ENCODE measurements at places on chromosomes 3 and 15.

DNA sequence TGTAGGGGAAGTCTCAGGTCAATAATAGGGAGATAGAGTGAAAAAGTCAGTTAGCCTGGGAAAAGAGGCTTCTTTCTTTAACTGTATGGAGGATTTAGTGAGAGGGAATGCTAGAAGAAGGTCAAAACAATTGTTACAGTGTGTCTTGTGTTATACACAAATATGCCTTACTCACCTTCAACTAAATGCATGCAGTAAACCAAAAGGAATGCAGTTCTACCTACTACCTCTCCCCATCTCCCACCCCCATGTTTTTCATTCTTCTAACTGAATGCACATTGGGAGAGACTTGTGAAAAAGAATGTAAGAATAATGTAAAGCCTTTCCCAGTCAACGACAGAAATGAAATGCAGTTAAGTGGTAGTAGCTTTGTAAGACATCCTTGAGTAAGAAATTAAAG is 33.8 kb downstream of the CCDC66 start:
- no peak for DNase-seq

- DNase-seq, result no peak
Measured at GRCh38 chr3:189839576-189839975, 208.4 kb downstream of the TP63 start.

GRCh38 chr3:171584100-171584499 is 123.9 kb upstream of the TNIK start:
- DNase-seq, result no peak

GRCh38 chr15:62809968-62810260 is 232.6 kb upstream of the TPM1 start:
- DNase-seq, result no peak
